ENCODE measurements at places on chromosomes 5 and 9.

DNA sequence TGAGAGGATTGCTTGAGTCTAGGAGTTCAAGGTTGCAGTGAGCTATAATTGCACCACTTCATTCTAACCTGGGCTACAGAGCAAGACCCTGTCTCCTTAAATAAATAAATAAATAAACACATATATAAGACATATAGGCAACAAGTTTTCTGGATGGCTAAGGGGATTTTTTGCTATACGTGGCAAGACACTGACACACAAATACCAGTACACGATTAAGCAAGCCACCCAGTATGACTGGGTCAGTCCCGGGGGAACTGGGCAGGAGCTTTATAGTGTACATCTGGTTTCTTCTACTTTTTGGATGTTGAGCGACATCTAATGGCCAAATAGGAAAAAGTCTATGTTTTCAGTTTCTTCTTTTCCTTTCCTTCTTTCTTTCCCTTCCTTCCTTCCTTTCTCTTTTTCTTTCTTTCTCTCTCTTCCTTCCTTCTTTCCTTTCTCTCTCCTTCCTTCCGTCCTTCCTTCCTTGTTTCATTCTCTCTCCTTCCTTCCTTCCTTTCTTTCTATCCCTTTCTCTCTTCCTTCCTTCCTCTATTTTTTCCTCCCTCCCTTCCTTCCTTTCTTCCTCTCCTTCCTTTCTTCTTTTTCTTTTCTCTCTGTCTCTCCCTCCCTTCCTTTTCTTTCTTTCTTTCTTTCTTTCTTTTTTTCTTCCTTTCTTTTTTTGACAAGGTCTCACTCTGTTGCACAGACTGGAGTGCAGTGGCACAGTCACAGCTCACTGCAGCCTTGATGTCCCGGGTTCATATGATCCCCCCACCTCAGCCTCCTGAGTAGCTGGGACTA is 47.0 kb upstream of the PLIN2 start:
- DNase-seq = peak; percentile 64

DNA sequence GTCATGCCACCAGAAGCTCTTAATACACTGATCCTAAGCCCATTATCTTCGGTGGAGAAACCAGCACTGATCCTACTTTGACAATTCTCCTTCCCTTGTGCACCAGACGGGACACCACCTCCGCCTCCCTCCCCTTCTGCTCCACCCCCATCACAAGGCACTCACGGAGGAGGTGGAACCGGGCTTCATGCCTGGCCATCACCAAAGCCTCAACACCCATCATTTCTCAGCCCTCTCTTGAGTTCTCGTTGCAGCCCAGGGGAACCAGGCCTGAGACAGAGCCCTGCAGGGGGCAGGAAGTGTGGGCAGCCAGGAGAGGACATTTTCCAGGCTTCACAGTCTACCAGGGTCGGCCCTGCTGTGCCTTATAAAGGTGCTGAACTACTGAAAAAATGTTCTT is 160.5 kb downstream of the GOLPH3 start:
- DNase-seq = no peak

DNA sequence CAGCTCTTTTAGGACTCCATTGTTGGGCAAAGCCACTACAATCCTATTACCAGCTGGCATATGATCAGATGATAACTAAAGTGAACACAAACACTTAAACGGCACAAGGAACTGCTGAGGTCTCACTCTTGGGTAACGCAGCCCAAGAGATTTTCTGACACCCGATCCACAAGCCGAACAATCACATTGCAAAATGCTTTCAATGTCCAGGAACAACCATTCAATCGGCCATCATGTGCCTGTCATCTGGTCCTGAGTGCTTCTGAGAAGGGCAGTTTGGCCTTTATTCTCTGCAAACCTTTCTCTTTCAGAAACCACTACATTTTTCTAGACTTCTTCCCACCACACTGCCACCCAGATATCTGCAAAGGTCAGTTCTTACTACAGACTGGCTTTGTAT is 283.1 kb downstream of the GLIS3 start:
- DNase-seq = no peak

GRCh38 chr5:148898413-148899075 is 72.1 kb downstream of the ADRB2 start:
- no peak for DNase-seq

- DNase-seq = no peak
These were observed 229.5 kb upstream of the NMUR2 start for GRCh38 chr5:152634586-152634985.

DNA sequence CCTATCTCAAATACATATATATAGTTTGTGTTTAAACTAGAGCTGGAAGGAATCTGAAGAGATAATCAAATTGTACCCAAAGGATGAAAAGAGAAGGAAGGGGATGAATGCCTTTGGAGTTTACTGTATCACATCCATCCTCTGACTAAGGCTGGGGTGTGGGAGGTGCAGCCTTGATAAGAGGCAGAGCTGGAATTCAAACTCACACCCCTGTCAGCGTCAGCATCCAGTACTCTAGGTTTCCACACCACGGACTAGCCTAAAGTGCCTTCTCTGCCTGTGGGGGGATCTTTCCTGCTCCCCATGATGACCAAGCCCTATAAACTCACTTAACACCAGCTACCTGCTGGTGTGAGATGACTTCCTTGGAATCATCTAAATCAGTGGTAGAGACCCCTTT is 48.1 kb downstream of the EPB41L4B start:
- DNase-seq = no peak

Measured in GM12878 (cell line).